ENCODE measurements at places on chromosomes 4 and X.

DNA sequence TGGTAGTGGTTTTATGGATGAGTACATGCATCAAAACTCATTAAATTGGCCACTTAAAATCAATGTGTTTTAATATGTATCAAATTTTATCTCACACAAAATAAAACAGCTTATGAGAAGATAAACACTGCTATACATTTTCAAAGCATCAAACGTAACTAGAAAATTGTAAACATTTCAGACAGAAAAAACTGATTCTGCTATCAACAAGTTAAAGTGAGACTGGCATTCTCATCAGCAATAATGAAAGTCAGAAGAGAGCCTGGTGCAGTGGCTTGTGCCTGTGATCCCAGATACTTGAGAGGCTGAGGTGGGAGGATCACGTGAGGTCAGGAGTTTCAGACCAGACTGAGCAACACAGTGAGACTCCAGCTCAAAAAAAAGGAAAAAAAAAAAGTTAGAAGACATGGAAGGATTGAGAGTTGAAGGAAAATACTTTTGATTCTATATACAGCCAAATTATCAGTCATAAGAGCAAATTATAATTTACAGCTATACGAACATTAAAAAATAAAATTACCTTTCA is 2.9 kb downstream of the TBCK start:
- DNase-seq = no peak

GRCh38 chr4:2790583-2791517 is 2.0 kb upstream of the SH3BP2 start:
- no peak for DNase-seq

GRCh38 chrX:16975233-16975632 is 28.8 kb downstream of the REPS2 start:
- DNase-seq = no peak

- peak; percentile 45 for DNase-seq
Observed at GRCh38 chrX:36908801-36909675, 99.1 kb upstream of the FAM47C start.

- DNase-seq = no peak
Observed at GRCh38 chrX:53379747-53380146, 42.7 kb downstream of the SMC1A start.

DNA sequence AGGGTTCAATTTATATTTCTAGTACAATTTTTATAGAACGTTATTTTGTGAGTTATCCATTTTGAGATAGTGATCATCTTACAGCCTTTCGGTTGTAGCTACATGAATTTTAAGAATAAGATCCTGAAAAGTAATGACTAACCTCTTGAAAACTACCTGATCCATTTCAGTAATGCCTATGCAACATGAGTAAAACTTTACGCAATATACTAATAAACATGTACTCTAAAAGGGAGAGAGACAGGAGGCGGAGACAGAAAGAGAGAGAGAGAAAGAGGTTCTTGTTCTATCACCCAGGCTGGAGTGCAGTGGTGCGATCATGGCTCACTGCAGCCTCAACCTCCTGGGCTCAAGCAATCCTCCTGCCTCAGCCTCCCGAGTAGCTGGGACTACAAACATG is 816.1 kb downstream of the CCSER1 start:
- DNase-seq = no peak

GRCh38 chr4:85720735-85721134 is 245.8 kb downstream of the ARHGAP24 start:
- DNase-seq = peak; percentile 46

- DNase-seq = no peak
Observed at GRCh38 chrX:20361081-20361889, 94.6 kb upstream of the RPS6KA3 start.

DNA sequence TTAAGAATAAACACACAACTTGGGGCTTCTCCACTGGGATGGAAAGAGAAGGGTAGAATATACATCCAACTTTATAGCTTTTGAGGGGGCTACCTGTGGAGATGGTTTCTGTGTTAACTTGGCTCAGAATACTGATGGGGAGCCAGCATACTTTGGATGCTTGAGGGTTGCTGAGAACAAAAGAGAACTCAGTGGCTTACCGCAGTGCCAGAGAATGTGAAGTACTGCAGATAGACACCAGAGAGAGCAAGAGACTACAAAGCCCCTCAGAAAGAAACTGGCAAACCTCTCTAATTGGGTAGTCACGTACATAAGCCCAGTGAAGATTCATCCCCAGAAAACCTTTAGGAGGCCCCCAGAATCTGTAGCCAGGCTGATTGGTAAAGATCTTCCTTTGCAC is 214.4 kb downstream of the DCHS2 start:
- no peak for DNase-seq

GRCh38 chrX:46627711-46628419 is 54.3 kb downstream of the CHST7 start:
- DNase-seq = peak; percentile 60

DNA sequence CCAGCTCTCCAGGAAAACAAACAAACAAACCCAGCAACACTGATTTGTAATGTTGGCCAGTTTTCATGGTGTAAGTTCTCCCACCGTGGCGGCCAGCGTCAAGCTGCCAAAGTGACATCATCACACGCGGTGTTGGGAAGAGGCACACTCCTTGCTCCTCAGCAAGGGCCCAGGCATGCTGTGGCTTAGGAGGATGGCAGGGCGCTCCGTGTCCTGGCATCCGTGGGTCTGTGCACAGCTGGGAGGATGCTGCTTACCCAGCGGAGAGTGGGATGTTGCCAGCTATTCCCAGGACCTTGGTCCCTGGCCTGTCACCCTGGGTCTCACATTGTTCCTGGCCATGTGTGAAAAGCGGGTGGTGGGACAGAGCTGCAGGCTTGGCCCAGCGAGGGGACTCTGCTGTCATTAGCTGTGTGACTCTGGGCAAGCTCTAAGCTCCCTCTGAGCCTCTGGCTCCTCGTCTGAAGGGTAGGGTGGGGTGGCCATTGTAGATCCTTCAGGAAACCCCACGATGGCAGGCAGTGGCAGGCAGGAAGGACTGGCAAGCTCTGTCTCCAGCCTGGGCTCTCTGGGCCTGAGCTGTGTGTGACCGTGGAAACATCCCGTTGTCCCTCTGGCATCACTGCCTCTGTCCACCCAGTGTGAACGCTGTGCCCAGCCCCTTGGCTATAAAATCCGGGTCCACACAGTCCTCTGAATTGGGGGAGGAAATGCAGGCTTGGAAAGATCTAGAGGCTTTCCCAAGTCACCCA is 10.8 kb downstream of the PSAPL1 start:
- DNase-seq = no peak

- peak; percentile 57 for DNase-seq
Observed at GRCh38 chrX:78024349-78025059, 55.1 kb upstream of the PGAM4 start.

DNA sequence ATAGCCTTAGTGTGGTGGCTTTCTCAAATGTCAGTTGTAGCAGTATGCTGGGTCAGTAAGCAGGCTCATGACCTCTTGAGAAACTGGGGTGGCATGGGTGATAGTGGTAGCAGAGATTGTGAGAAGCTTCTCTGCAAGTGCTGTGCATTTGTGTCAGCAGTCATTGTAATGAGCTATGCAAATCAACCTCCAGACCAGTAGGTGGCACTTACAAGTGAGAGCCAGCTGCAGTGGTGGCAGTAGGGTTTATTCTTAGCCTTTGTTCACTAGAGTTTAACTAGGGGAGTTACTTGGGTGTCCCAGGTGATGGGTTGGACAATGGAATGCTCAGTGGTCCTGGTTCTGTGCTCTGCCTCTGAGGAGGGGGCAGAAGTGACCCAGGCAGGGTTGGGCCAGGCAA is 818.7 kb downstream of the PCDH7 start:
- DNase-seq = no peak
